ENCODE measurements at places on chromosomes 16 and 17.
A peak's percentile ranks its signal among the peaks of the same experiment; 100 is the strongest.

- no peak for DNase-seq
These were observed 23.0 kb upstream of the NSRP1 start for GRCh38 chr17:30093463-30094147.

DNA sequence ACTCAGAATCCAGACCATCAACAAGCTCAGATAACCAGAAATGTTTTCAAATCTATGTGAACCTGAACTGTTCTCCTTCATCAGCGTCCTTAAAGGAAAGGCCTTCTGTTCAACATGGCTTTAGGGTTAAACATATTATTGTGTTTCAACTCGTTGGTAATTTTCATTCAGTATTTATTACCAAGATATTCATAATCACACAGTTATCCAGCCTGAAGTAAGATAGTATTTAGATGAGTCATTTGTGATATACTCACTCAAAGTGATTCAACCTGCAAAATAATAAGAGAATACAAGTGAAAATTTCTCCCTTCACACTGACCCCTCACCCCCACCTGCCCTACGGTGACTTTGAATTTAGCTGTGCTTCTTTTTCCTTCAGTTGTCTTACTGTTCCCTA lies 3.0 kb downstream of the CYLD start:
- DNase-seq = no peak

DNA sequence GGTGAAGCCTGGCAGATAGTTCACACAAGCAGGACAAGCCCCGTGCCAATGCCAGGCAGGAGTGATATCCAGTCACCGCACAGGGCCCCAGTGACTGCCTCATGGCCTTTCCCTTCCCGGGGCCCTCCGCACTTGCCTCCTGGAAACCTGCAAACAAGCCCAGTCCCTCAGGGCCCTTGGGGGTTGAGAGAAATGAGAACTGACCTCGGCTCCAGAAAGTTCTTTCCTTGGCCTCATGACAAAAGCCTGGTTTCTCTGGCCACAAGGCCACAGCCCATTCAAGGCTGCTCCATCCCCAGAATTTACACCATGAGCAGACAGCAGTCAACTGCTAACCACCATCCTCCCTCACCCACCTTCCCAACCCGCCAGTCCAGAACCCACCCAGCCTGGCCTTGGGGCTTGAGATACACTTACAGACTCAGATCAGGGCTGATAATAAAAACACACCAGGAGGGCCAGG lies 77.6 kb downstream of the CCDC182 start:
- no peak for DNase-seq

- no peak for DNase-seq
These were observed 75.5 kb downstream of the SLC5A11 start for GRCh38 chr16:24921229-24921628.

DNA sequence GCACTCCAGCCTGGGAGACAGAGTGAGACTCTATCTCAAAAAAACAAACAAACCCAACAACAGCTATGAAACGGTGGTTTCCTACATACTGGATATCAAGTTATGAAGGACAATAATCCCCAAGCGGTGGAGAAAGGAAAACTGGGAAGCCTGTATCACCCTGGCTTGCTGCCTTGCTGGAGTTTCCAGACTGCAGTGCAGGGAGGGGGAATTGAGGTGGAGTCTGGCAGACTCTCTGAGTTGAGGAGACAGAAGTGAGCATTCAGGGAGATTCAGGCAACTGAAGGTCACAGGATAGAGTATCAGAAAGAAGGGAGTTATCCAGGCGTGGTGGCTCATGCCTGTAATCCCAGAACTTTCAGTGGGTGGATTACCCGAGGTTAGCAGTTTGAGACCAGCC lies 11.9 kb downstream of the QRICH2 start:
- no peak for DNase-seq

DNA sequence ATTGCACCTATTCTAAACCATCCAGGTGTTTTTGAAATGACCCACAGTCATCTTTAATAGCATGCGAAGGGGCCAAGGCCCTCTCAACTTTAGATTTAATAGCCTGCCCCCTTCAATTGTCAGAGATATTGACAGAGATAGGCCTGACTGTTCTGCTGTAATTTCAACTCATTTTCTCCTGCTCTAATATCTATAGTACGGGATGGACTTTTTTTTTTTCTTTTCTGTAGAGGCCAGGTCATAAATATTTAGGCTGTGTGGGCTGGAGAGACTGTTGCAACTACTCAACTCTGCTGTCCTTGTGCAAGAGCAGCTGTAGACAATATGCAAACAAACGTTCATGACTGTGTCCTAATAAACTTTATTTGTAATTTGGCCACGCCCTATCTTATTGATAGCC lies 24.7 kb upstream of the KRT20 start:
- peak; percentile 82 for DNase-seq

DNA sequence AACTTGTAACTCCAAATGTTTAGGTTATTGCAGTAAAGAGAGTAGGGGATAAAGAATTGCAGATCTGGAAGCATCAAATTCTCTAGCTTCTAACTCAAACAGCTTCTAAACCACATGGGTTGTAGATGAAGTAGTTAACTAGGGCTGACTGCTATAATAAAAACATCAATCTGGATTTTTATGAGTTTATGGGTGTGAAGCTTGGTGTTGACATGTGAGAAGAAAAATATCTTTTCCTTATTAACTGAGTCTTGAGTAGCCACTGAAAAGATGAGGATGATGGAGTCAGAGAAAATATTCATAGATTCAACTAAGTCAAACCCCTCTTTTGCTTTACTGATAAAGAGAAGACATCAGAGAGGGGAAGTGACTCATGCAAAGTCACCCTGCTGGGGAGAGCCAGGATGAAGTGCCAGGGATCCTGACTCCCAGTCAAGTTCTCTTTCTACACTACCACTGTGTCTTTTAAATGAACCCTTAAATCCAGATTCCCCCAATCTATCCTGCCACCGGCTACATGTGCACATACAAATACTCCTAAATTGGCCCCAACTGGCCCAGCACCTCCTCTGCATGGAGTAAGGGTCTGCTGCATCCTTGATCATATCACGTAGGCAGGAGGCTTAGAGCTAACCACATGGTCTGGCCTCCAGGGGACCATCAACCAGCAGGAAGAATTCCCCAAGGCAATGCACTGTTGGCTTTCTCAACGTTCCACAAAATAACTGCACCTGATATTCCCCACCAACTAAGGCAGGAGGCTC lies 264.0 kb upstream of the CCL2 start:
- DNase-seq = no peak

DNA sequence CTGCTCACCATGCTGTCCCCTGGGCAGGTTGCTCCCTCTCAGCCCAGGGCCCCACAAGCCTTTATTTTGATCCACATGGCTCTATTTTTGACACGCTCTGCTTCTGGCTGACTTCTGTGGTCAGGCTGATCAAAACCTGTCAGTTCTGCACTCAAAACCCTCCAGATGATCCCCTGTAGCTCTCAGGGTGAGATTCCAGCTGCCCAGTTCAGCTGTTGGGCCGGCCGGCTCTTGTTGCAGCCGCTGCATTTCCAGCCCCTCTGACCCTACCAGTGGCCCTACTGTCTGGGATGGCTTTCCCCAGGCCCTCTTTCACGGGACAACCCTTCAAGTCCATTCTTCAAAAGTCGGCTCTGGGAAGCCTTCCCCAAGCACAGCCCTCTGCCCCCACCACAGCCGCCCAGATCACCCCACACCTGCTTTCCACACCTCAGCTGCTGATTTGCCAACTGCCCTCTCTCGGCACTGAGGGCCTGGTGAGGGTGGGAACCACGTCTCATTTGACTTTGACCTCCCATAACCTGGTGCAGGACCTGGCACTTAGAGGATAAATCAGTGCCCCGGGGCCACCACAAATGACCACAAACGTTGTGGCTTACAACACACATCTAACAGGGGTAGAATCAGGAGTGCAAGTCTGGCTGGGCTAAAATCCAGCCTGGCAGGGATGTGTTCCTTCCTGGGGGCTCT lies 16.3 kb upstream of the CACNG4 start:
- DNase-seq = no peak

DNA sequence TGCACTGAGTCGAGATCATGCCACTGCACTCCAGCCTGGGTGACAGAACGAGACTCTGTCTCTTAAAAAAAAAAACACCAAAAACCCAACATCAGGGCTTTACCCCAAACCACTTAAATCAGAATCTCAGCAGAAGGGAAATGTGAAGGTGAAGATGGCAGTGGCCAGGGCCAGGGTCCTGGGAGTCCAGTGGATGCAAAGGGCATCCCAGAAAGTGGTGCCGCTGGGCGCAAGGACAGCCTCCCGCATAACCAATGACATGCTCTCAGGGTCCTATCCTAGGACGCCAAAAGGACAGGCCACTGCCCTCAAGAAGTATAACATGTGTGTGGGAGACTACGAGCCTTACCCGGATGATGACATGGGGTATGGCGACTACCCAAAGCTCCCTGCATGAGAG lies 7.9 kb downstream of the TUBD1 start:
- no peak for DNase-seq

- no peak for DNase-seq
These were observed 212.2 kb upstream of the RPL38 start for GRCh38 chr17:73991260-73991659.

GRCh38 chr17:7238420-7239090 lies 702 bp downstream of the PHF23 start:
- no peak for DNase-seq

DNA sequence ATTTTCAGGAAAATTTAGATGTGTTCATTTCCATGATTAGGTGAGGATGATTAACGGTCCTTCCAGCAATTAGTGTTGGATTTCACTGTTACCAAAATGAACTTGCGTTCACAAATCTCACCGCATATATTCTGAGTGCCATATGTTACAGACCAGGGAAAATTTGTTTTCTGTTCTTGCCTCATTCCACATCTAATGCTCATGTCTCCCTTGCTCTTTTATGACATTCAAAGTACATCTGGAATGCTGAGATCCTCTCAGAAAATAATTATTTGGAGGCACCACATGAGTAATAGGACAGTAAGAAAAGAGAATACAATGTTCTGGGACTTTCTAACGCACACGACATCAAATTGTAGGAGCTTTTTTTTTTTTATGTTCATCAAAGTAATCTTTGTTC lies 406.5 kb downstream of the SHISA9 start:
- no peak for DNase-seq

GRCh38 chr17:43917348-43918025 lies 10.2 kb upstream of the MPP2 start:
- no peak for DNase-seq

- no peak for DNase-seq
These were observed 2.7 kb downstream of the HOXB2 start for GRCh38 chr17:48542114-48542656.

DNA sequence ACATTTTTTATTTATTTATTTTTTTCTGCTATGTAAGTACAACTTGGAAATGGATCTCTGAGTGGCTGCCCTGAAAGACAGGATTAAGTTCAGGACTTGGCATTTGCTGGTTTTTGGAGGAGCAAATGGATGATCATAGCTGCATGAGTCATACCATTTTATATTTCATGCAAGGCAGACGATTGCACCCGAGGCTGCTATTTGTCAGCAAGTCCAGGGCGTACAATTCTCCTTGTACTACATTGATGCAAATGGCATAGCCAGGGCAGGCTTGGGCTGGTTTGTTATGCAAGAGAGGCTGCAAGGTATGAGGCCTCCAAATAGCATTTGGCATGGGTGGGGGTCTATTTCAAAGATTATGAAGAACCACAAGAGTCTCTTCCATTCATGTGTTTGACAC lies 81.2 kb upstream of the CACNG3 start:
- DNase-seq = no peak

- DNase-seq = peak; percentile 47
These were observed 14.0 kb downstream of the SOX9 start for GRCh38 chr17:72134608-72135394.

DNA sequence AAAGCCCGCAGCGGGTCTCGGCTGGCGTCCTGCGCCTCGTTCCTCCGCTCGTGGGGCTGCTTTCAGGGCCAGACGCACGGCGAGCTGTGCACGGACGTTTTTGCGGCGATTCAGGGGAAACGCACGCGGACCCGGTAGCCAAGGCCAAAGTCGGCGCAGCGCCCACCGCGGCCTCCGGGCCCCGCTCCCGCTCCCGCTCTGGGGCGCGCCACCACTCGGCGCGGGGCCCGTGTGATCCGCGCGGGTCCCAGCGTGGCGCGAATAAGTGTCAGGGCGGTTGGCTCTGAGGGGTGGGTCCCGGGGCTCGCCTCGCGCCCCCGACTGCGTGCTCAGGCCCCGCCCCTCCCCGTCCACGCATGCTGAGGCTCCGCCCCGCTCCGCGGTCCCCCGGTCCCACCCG lies 694 bp upstream of the TBCD start:
- DNase-seq = no peak

- DNase-seq = no peak
These were observed 4.2 kb downstream of the CARHSP1 start for GRCh38 chr16:8864480-8865110.

DNA sequence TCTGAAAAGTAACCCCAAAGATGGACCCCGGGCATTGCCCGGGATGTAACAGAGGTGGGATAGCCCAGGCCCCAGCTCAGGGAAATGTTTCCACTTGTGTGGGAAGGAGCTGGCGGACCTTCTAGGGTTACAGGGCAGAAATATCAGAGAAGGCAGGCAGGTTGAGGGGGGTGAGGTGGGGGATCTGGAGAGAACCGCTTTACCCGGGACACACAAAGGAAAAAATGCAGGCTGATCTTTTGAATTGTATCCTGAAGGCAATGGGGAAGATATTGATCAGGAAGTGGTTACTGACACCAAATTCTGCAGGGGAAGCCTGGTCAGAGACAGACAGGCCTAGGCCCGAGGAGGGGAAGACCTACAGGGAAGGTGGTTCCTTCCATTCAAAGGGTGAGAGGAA lies 3.5 kb downstream of the SLC47A1 start:
- no peak for DNase-seq
